ENCODE measurements at places on chromosomes 2 and 18. TPM values are rescaled to one million over a fixed set of nuclear protein-coding genes. Genes with fewer than 3 reads are reported as not detected.

DNA sequence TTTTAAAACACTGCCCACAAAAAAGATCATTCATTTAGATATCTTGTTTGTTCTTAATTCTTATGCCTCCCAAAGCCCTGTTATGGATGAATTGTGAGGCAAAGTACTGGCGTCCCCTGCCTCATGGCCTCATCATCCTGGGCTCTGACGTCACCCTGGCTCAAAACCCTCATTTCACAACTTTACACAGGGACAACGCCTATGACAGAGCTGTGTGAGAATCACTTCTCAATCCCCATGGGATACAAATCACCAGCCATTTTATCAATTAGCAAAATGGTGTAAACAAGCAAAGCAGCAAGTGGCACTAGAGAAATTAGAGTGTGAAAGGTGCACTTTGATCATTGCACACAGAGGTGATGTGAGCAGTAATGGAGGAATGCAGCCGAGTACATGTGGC lies 16.6 kb downstream of the FHOD3 start:
- DNase-seq, result no peak

TRABD2A gene
- 101 TPM for total RNA-seq

- no peak for DNase-seq
These were observed 21.8 kb upstream of the NT5C1B start for GRCh38 chr2:18611184-18611583.

FAM136A gene
- total RNA-seq, result 37.4 TPM
